ENCODE measurements at places on chromosomes 4 and X.

DNA sequence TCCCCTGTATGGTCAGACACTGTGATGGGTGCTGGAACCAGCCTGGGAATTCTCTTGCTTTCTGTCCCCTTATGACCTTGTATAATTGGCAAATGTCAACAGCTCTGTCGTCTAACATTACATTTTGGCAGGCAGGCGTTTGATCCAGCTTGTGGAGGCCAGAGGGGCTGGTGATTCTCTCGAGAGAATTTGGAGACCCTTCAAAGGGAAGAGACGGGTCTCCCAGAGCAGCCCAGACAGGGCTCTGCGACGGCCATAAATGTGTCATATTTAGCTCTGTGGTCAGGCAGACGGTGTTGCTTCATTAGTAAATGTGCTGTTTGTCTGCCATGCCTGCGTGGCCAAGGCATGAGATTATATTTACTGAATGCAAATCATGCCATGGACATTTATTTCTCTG is 68.7 kb downstream of the SORCS2 start:
- DNase-seq: no peak

GRCh38 chr4:15400981-15401671 is 26.7 kb upstream of the C1QTNF7 start:
- DNase-seq: no peak

DNA sequence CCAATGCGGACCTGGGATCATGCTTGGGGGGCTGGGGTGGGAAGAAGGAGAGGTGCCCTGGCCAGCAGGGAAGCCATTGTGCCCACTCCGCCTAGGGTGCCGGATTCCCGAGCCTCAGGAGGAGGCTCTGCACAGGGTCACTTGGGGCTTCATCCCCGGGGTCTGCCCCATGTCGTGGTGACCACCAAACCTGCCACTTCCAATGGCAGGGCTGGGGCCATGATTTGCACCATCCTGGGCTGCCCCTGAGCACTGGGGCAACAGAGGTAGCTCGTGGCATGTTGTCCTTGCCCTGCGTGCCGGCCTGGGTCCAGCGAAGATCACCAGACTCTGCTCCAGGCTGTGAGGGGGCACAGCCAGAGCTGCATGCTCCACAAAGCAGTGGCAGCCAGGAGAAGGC is 71.4 kb upstream of the DCAF12L2 start:
- DNase-seq: no peak

GRCh38 chrX:124203311-124203710 is 129.1 kb upstream of the TEX13D start:
- DNase-seq: no peak

- DNase-seq: no peak
These were observed 71.4 kb upstream of the GPM6B start for GRCh38 chrX:13888284-13888683.

DNA sequence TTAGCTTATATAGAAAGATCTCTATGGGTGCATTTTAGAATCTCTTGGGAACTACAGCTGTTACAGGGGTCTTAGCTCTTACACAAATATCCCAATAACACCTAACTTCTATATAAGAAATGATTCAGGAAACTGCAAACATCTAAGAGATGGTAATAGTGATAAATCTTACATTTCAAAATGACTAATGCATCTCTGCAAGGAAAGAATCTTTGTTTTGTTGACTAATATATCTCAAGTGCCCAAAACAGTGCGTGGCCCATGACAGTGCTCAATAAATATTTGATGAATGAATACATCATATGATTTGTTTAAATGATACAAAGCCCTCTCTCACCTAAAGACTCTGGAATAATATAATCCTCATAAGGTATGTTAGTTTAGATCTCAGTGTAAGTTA is 47.5 kb downstream of the CENPE start:
- DNase-seq: no peak

DNA sequence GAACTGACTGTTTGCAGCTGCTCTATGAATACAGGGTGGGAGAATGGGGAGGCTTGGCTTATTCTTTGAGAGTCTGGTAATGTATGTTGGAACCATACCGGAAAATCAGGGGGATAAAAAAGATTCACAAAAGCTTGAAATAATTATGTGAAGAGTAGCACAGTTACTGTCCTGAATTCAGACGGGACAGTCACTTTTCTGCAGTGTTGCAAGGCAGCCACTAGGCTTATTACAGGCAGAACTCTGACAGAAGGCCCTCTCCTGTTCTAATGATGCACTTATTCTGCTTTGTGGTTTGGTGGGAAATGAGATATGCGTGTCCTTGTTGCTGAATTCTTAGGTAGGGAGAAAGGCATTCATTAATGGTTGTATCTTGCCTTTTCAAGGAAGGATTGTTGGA is 37.2 kb downstream of the GUCY1B1 start:
- DNase-seq: no peak

- DNase-seq: no peak
These were observed 25.4 kb upstream of the RASL11B start for GRCh38 chr4:52836678-52837077.

- no peak for DNase-seq
These were observed 72.6 kb upstream of the SLC4A4 start for GRCh38 chr4:71266090-71266794.
